CD4-positive, alpha-beta T cell treated with Interleukin-2 at 100 ng/mL for 4 hours (primary cell): ENCODE measurements at places on chromosomes 1 and 21.

DNA sequence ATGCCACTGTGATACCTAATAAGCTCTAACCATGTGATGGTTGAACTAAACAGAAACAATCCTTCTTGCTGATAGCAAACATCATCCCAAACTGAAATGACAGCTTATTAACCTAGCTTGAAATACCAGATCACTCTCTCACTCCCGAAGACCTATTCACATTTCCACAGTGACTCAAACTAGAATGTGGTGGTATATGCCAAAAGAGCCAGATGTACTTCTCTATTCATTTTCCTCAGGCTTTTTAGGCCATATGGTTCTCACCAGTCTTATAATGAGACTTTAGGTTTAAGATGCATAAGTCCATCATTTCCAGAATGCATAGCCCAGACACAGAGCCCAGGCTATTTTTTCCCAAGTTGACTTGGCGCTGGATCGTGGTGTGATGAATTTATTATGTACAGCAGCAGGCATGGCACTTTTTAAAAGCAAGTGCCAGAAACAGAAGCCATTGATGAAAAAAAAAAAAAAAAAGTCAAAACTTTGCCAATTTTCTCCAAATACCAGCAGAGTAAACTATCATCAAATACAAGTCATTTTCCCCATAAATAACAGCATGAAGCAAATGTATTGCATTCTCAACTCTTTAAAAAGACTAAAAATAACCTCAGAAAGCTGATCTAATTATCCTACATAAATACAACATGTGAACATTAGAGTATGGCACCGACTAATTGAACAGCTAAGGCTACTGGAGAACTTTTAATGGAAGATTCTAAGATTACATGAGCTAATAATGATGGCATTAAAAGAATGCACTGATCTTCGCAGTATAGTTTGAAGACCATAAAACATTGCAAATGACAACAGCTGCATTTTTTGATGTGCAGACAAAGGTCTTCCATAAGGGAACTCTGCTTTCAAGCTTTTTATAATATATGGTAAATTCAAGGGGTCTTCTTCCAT, 365.4 kb downstream of the LRRIQ3 start:
- no peak for DNase-seq

- DNase-seq = no peak
Observed at GRCh38 chr1:190957565-190957964, 479.9 kb upstream of the BRINP3 start.

DNA sequence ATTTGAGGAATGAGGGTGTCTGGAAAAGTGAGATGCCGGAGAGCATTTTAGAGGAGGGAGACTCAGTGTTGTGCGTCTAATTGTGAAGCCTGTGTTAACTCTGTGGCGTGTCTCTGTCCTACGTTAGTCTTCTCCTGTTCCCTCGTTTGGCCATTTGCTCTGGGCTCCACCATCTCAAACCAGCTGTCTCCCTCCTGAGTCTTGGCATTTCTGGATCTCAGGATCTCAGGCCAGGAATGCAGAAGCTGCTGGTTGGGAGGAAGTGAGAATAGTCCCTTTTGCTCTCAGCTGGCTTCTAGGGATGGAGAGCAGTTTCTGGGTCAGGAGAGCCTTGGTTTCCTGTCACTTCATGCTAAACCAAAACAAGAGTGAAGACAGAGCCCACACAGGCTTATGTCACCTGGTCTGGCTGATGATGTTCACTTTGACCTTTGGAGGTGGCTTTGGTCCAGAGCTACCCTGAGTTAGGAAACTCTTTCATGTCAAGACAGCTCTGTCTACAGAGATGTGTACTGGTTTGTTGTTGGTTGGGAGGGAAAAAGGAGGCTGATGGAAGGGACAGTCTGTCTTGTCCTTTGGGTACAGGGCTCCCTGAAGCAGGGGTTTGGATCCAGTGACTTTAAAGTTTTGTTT, 859 bp downstream of the NFASC start:
- no peak for DNase-seq

GRCh38 chr1:31689854-31690253, 14.0 kb downstream of the COL16A1 start:
- DNase-seq = no peak

DNA sequence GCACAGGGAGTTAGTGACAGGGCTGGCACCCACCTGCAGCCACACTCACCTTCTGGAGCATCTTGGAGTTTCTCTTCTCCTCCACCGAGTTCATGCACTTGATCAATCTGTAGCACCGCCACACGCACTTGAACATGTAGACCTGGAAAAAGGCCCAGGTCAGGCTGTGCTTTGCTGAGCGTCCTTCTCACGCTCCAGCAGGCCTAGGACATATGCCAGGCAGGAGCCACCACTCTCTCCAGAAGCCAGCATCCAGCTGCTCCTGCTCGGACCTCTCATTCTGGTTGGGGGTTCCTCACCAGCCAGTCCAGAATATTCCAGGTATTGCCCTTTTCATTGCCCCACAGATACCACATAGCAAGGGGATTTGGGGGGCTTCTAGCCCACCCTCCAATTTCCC, 11.7 kb upstream of the MATN1 start:
- no peak for DNase-seq

DNA sequence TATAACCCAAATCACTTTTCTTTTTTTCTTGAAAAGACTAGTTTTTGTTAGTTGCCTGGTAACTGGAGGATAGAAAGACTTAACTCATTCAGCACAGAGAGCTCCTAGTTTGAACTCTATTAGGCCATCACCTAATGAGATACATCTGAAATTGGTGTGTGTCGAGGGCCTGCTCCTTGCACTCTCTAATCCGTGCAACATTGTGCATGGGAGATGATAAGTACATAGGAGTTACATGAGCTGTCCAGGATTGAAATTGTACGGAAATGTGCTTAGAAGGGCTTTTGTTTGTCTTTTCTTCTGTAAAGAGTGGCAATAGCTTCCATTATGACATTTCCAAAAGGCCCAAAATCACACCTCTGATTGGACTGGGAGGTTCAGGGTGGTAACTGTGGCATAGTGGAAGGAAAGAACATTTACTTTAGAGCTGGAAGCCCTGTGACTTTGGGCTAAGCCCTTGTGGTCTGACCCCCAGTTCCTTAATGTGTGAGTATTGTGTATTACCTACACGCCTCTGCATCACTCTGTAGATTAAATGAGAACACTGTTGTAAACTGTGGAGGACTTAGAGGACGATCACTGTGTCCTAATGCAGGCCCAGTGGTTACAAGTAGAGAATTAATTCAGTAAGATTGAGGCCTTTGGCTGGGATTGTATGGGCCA, 71.2 kb downstream of the FGGY start:
- no peak for DNase-seq

DNA sequence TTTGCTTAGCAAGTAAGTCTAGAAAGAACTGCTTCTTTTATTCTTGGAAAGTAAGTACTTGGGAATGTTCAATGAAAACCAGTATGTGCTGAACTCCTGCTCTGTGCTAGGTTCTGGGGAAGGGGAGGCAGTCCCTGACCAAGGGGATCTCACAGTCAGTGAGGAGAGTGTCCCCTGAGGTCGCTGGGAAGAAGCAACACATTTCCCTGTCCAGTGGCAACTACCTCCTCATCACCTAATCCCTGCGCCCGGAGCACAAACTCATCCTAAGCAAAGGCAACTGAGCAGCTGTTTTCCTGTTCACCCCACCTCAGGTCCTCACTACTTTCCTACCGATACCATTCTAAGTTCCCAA, 61.7 kb upstream of the ANGPTL1 start:
- no peak for DNase-seq

DNA sequence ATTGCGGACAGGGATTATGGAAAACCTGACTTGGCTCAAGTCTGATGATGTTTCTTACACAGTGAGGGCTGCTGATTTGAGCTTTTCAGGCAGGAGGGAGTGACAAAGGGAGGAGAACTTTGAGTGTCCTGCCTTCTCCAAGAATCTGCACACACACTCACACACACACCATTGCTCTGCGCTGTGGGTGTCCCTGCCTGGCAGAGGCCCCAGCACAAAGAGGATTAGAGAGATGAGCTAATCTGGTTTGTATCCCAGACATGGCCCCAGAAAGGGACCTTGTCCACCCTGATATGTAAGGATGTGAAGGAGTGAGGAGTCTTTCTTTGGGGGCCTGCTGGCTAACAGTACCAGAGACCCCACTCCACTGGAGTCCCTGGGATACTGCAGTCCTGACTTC, 5.9 kb upstream of the WNT2B start:
- no peak for DNase-seq

DNA sequence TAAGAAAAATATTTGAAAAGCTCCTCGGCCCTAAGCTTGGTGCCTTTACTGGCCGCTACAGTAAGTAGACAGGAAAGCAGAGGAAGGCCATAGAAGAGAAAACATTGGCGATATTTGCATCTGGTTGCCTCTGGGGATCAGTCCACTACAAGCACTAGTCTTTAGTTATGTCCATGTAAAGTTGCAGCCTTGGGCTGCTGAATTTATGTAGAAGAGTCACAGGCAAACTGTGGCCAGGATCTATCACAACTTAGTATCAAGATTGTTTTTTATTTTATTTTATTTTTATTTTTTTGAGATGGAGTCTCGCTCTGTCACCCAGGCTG, 228.7 kb upstream of the CAMK1G start:
- no peak for DNase-seq

DNA sequence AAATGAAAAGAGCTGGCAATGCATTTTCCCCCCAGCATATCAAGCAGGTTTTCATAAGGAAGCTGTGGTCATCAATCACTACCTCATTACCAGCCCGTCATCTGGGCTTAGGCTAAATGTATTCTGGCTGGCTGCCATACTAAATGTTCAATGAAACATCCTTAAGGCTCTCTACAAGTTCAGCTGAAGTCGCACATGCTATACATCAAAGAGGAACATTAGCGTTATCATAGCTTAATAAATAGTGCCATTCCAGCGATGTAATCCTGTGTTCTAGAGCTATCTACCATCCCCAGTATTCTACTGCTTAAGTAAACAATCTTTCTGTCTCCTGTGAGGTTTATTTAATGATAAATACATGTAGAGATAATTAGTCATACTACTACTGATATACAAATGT, 288.8 kb downstream of the DPYD start:
- DNase-seq = no peak

DNA sequence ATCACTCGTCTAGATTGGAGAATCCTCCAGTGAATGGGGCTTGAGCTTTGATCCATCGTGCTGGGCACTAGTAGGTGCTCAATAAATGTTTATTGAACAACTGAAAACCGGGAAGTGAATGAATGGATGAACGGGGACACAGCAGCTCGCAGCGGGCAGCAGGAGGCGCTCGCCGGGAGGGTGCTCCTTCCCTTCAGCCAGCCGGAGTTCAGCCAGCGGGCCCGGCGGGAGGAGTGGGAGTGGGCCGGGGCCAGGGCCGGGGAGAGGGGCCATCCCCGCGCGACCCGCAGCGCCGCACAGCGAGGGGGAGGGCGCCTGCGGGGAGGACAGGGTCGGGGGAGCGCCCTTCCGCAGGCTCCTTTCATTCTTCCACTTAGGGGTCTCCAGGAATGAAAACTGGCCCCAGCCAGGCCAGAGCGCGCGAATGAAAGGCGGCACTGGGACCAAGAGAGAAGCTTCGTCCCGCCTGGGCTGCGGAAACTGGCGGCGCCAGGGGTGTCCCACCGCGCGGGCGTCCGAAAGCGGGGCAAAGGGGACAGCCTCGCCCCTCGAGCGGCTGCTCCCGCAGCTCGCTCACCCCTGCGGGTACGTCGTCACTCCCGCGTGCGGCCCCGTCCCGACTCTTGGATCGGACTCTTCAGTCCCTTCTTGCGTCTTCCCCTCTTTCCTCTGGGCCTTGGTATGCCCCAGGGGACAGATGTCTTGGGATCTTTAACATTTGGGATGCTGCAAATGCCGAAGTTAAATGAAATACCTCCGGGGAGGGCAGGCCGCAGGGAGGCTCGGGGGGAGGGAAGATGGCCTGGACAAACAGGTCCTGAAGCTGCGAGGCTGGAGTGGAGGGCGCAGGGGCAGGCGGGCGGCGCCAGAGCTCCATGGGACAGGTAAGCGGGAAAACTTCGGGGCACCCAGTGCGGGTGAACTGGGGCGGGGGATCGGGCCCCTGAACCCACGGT, 3.6 kb upstream of the INAVA start:
- no peak for DNase-seq

DNA sequence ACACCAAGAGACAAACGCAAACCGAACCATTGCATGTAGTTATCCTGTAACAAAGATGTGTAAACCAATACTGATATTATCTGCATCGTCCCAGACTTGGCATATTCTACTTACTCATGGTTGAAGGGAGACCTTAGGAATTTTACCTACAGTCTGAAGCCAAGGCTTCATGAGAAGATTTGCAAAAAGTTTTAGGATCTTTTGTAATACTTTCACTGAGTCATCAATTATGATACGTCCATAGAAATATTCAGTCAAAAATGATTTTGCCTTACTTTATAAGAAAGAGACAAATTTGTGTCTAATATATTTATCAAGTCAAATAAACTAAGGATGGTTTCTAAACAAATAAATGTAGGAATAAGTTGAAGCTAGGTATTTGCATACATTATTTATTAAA, 1176.1 kb upstream of the ADGRL2 start:
- no peak for DNase-seq

DNA sequence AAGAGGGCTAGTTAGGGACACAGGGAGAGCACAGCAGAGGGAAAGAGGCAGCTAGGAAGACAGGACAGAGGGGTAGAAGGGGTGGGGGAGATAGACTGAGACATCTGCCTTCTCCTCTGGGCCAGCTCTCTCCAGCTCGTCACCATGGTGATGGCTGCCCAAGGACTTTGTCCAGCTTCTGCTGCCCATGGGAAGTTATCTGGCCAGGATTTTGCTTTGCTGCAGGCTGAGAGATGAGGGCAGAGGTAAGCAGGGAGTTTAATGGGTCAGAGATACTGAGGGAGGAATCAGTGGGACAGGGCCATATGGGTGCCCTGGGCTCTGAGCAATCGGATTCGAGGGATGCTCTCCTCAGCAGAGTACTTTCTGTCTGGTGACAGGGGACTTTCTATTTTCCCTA, 34.5 kb upstream of the GPR37L1 start:
- no peak for DNase-seq

DNA sequence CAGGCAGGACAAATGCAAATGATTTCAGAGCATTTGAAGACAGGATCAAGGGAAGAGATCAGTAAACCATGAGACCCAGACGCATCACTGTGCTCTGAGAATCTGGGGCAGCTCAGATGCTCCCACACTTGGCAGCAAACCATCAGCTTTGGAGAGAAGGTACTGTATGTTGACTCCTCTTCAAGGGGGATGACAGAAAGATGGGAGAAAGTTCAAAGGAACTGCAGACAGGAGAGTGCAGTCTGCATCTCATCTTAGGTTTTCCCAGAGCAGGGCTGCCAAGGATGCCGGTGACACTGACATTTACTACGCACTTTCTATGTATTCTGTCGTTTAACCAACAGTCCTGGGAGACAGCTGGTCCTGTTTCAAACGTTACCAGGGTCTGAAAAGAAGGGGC, 35.8 kb downstream of the OLFML2B start:
- DNase-seq = no peak

GRCh38 chr1:15283526-15283925, 36.5 kb downstream of the FHAD1 start:
- no peak for DNase-seq
